ENCODE measurements at places on chromosomes 2 and 18.

GRCh38 chr2:44367591-44367990, 5.8 kb downstream of the CAMKMT start:
- no peak for DNase-seq

DNA sequence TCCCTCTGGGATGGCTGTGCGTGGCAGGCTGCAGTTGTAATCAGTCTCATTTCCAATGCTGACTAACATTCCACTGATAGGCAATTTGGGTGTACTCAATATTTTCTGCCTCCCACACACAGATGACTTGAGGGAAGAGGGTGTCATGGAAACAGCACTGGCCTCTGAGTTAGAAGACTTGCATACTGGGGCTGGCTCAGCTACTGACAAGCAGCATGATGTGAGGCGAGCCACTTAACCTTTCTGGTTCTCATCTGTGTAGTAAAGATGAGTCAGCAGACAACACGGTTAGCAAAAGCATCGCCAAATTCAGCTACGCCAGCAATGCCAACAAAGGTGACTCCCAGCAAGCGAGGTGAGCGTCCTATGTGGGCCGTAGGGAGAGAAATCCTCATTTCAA, 73.5 kb downstream of the COLEC12 start:
- DNase-seq, result no peak

DNA sequence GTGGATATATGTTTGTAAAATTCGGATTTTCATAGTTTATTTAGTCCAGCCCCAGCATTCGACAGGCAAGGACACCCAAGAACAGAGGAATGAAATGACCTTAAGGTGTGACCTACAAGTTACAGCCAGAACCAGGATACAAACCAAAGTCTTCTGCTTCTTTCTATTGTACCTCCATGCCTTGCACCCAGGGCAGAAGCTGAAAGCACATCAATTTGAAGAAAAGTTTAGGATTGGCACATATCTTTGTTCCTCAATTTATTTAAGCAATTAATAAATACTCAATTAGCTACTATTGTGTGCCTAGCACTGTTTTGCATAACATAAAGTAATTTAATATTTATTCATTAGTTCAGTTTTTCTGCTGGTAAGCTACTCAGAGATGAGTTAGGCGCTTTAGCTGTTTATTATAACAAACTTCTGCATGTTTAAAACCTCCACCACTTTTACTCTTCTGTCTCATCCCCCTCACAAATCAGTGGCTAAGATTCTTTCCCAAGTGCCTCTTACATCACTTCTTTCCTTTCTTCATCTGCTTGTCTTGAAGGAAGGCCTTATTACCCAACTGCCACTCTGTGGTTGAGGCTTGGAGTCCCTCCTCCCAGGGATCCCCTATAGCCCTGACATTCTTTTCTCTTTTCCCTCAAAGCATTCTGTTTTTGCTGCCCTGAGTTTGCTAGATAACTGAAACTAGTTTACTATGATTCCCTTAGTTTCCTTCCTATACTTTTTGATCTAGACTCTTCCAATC, 37.1 kb upstream of the DARS1 start:
- DNase-seq, result no peak

DNA sequence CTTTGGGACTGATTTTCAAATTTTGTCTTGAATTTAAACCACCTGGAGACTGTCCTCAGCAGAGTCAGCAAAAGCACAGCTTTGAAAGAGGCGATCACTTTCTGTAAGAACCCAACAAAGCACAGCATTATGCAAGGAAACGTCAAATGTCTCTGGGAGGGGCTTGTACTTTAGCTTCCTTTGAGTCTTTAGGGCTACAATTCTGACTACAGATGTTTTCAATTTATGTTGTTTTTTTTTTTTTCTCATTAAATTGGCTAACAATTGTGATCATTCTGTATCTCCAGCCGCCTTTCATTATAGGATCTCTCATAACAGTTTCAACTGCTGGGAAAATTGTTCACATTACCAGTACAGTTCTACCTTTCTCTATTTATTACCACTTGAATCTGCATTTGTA, 48.3 kb downstream of the COL3A1 start:
- DNase-seq, result no peak

DNA sequence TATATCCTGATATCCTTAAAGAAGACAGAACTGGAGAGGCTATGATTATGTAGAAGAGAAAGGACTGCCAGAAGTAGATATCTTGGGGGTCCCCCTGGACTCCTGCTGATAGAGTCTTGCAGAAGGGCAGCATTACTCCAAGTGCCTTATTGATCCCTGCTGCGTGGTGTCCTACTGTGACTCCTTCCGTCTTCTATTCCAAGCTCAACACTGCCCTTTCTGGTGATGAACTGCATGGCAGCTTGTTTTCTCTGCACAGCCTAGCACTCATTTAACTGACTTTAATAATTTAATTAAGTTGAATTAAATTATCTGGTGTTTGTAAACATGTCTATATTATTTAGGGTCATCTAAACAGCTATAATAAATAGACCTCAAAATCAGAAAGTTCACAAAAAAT, 194.1 kb upstream of the DSEL start:
- no peak for DNase-seq
